ENCODE measurements at places on chromosomes 6 and 20.

GRCh38 chr20:37615340-37616109 lies 78.3 kb upstream of the CTNNBL1 start:
- no peak for DNase-seq

DNA sequence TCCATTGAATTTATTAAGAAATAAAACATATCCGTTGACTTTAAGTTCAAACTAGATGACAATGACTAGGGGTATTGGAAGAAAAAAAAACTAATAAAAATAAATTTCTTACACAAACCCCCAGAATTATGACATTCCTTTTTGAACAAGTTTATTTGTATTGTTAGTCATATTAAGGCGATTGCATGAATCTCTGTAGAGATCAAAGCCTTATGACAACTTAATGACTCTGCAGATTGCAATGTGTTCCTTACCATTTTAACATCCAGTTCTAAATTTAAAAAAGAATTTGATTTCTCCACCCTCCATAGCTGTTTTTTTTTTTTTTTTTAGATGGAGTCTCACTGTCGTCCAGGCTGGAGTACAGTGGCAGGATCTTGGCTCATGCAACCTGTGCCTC lies 189.8 kb upstream of the CEP162 start:
- no peak for DNase-seq

DNA sequence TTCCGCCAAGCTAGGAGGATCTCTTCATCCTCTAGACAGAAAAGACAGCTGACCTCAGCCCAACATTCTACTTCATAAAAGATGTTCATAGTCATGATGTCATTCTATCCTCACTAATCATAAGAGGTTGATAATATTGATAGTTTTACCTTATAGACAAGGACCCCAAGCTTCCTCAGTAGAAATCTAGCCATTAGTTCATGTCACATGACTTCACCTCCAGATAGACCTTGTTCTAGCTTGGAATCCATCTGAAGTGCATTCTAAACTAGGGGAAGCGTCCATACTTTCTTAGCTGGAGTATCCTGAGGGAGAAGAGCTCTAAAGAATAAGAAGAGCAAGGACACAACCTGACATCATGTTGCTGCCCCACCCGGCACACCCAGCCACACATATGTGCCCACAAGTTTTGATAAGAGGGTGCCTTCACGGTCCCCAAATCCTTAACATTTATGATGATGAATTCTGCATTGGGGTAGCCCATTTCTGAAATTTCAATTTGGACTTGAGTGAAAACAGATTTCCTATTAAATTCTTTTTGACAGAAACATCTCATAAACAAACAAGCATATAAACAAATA lies 292.5 kb upstream of the STXBP5 start:
- no peak for DNase-seq

- DNase-seq = no peak
These were observed 3.0 kb downstream of the DDO start for GRCh38 chr6:110412360-110412759.

GRCh38 chr6:35967076-35967774 lies 46.3 kb upstream of the SRPK1 start:
- DNase-seq = no peak

GRCh38 chr6:90818163-90818562 lies 231.3 kb upstream of the MAP3K7 start:
- no peak for DNase-seq

GRCh38 chr6:43517505-43518357 lies 842 bp downstream of the POLR1C start:
- no peak for DNase-seq

DNA sequence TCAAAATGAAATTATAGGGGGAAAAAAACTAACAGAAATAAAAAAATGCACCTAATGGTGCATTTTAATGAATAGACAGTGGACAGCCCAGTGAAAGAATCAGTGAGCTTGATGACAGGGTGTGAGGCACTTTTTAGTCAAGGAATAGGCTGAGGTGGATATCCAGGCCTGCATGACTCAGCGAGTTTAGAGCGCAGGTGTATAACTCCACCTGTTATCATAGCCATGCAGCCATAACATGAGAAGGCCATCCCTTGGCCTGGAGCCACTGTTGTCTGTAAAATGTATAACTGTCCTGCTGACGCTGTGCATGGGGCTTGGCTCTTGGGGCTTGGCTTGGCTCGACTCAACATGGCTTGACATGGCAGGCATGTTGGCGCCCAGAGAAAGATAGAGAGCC lies 331.5 kb upstream of the NOX3 start:
- no peak for DNase-seq

DNA sequence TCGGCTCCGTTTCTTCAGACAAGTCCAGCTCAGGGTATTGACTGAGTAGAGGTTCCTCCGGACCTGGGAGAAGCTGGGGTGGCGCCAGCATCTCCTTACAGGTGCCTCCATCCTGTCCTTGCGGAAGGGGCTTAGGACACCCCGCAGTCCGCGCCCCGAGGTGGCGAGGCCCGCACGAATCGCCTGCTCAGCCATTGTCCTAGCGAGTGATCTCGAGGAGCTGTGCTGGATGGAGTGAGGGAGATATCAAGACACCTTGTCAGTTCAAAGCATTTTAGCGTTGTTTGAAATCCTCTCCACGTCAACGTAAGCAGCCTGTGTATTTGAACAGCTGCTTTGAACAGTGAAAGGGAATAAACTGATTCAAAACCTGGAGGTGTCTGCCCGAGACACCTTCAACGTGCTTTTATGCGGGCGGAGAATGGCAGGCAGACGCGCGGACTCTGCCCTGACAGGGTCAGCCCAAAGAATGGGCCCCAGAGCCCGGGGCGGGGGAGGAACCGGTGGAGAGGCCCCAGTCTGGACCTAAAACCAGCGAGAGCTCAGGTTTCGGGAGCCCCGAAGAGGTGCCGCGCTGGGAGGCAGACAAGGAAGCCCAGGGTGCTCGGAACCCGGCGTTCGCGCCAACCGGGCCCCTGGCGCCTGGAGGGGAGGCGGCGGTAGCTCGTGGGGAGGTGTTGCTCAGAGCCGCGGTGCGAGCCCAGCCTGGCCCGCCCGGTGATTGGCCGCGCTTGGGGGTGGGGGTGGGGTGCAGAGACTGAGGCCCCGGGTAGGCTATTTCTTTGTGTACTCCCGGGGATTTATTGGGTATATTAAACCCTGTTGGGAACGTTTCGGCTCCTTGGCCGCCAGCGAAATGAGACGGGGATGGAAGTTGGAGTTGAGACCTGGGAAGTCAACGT lies 3.1 kb upstream of the POU3F2 start:
- DNase-seq = no peak

DNA sequence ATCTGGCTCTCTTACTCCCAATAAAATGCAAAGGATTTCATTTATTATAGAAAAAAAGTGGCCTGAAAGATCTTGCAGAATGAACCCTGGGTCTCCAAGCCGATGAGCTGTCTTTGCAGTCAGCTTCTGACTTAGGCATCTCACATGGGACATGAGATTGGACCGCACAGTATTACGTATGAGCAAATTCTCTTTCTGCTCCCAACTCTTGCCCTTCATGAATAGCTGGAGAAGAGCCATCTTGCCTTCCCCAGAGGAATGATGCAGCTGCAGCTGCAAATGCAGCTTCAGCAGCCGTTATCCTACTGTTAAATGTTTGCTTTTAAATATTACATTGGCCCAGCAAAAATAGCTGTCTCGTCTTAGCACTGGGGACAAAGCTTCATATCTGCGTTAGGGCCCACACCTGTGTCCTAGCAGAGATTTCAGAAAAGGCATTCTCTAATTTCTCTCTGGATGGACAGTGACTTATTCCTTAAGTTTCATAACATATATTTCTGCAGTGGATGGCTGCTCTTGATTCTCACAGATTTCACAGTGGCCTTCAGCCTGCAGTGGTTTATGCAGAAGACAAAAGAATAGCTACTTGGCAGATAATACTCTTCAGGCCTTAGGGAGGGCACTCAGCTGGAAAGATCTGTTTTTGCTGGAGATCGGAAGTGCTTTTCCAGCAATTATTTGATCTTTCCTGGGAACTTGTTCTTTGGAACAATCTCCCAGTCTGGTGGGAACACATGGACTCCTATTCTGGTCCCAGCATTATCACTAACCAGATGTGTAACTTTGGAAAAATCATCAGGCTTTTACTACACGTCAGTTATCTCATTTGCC lies 129.2 kb downstream of the FYN start:
- DNase-seq = peak; percentile 62

DNA sequence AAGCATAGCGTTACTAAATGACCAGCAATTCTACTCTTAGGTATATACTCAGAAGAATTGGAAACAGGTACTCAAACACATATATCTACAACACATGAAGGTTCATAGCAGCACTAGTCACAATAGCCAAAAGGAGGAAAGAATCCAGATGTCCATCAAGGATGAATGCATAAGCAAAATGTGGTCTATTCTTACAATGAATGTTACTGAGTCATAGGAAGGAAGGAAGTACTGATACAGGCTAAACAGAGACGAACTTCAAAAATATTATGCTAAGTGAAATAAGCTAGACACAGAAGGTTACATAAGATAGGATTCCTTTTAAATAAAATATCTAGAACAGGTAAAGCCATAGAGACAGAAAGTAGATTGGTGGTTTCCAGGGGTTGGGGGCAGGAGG lies 93.5 kb downstream of the MAP3K7 start:
- DNase-seq = no peak

DNA sequence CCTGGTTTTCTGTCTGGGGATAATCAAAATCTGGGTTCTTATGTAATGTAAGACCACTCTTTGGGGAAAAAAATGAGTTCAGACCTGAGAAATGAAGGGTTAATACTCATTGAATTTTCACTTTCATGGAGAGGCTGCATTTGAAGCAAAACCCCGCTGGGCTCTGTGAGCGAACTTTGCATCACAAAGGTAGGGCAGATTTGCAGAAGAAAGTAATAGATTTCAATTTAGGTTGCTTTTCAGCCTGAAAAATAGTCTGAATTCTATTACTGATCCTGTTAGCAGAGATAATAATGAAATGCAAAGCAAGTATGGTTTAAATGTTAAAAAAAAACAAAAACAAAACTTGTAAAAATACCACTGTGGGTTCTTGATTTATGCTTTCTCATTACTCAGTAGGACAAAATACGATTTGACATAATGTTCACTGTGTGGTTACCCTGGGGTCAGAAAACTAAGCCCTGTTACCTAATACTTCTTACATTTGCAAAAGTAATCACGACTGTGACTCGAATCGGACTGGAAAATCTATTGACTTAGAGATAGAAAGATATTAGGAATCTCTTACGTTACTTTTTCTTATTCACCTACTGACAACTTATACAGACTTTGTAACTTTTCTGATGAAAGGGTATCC lies 72.2 kb downstream of the UST start:
- no peak for DNase-seq

DNA sequence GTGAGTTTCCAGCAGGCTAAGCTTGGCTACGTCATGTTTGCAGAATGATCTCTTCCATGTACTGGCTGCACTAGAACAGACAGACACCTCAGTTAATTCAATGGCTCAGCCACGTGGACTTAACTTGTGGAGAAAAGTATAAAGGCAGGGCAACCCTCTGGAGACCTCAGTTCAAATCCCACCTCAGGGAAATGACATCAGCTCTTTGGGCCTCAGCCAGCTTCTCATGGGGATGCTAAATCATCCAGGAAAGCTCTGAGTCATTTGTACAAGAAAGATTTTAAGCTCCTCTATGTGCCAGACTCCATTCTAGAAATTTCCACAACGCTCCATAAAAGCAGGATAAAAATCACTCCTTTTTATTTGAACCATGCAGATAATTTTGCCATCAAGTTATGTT lies 128.5 kb upstream of the SALL4 start:
- DNase-seq = peak; percentile 77

- no peak for DNase-seq
These were observed 80.2 kb downstream of the EYA2 start for GRCh38 chr20:46974669-46975434.

GRCh38 chr20:3820048-3820900 lies at the start of gene AP5S1:
Gene AP5S1, plus strand, starts transcription at chr20:3820547. Its CDS starts 1,571 bp downstream, at chr20:3822118.
- peak; percentile 86 for DNase-seq

DNA sequence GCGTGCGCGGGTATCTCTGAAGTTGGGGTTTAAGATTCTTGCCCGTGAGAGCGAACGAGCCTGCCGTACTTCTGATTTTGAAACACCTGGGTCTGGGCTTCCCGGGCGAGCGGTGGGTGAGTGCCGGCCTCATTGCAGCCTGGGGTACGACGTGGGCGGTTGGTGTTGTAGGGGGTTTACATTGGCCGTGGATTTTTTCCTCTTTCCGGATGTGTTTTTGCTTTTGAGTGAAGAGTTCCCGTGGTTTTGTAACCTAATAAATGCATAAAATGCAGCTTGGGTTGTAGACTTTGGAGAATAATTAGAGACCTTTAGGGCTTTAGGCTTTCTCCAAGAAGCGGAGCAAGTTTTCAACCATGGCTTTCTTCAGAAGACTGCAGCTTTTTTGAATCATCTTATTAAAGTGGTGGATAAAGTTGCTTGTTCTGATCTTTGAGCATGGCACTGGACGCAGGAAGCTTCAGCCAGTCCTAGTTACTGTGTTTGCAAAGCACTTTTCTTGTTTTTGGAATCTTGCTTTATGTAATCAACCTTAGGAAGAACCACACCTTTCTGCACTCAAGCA lies 314 bp downstream of the FARS2 start:
- no peak for DNase-seq

- DNase-seq = no peak
These were observed 996.8 kb downstream of the KIF16B start for GRCh38 chr20:15576411-15576810.

- DNase-seq = peak; percentile 72
These were observed 86.7 kb upstream of the STMND1 start for GRCh38 chr6:17015144-17015543.

DNA sequence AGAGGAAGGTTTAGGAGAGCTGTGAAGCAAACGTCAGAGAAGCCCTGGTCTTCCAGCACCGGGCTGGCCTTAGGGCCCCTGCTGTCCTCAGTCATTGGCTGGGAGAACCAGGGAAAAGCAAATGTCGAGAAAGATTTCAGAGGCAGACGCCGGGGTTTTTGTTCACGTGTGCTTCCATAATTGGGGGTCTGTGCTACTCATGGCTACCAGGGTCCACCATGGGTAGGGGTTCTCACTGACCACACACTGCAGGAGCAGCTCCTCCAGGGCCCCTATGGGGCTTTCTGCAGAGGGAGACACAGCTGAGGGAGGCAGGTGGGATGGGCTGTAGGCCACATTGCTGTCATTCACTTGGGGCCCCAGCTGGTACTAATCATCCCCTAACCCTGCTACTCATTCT lies 291.8 kb upstream of the FOXQ1 start:
- no peak for DNase-seq

DNA sequence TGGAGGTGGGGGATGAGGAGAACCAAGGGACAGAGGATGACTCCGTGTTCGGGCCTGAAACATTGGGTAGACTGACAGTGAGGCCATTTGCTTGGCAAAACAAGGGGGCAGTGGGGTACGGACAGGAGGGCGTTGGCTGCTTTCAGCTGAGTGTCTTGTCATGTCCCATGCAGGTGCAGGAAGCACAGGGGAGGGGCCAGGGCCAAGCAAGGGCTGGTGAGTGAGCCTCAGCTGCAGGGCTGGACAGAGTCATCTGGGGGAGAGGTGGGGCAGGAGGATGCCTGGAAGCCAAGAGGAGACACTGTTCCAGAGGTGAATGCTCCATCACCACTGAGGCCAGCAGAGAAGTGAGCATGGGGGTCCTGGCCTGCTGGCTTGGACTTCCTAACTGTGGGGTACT lies 78.4 kb downstream of the ERMARD start:
- DNase-seq = no peak

All from fibroblast of skin of left biceps (primary cell).